ENCODE measurements at places on chromosomes 16 and 17.

- DNase-seq = no peak
Observed at GRCh38 chr16:10121491-10121890, 60.7 kb downstream of the GRIN2A start.

GRCh38 chr17:39602533-39603303 is 5.0 kb downstream of the NEUROD2 start:
- DNase-seq = no peak

- no peak for DNase-seq
Observed at GRCh38 chr16:57536306-57537193, at the start of gene CCDC102A. TSS of gene CCDC102A (minus strand) at chr16:57536571. CDS start at chr16:57529177, 7,394 bp downstream.

DNA sequence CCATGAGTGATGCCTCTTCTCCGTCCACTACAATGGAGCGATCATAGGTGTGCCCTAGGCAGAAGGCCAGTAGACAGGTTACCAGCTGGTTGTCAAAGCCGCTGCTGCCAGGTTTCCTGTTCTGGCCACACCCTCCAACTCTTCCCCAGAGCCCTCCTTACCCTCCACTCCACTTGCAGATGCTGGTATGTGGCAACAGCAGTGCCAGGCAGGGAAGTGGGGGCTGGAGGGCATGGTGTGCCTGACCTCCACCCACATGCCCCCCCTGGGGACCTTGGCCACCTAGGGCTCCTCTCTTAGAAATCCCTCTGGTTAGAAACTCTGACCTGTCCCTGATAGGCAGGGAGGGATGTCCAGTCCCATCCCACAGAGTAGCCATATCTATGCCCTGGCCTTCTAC is 1.5 kb downstream of the RRAD start:
- DNase-seq = no peak

- DNase-seq = no peak
Observed at GRCh38 chr16:47204736-47205504, 61.2 kb upstream of the NETO2 start.

- peak; percentile 98 for DNase-seq
Observed at GRCh38 chr17:67528751-67529436, 151.8 kb downstream of the PITPNC1 start.

DNA sequence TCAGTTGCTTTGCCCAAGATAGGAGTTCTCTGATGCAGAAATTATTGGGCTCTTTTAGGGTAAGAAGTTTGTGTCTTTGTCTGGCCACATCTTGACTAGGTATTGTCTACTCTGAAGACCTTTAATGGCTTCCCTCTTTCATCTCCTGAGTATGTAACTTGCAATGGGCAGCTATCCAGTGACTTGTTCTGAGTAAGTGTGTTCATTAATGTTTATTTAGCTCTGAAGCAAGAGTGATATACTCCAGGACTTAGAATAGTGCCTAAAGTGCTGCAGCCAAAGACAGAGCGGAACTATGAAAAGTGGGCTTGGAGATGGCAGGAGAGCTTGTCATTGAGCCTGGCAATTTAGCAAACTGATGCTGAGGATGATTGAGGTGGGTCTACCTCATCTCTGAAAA is 8.8 kb upstream of the TANGO6 start:
- DNase-seq = no peak

DNA sequence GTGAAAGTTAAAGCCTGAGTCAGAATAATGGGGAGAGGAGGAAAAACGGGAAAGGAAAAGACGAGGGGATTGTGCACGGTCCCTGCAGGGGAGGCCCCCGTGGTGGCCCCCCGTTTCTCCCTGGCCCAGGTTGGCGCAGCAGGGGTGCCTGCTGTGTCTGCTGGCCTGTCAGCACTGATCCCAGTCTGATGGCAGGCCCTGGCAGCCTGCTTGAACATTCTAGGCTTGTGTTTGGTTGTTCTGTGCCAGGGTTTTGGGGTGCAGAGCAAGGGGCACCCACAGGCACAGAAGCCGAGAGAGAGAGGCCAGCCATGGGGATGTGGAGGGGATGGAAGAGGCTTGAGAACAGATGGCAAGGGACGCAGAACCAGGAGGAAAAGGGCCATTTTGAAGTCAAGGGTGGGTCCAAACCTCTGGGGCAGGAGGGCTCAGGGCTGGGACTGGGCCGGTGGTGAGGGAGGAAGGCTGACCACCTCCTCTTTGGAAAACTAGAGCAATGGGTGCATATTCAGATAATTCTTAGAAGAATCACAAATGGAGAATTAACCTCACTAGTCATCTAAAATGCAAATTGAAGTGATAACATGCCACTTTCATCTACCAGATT is 35.9 kb downstream of the TBX4 start:
- no peak for DNase-seq

- no peak for DNase-seq
Observed at GRCh38 chr16:56748191-56748590, 18.3 kb downstream of the NUP93 start.

GRCh38 chr17:28379814-28380801 is 8.6 kb downstream of the SARM1 start:
- no peak for DNase-seq

DNA sequence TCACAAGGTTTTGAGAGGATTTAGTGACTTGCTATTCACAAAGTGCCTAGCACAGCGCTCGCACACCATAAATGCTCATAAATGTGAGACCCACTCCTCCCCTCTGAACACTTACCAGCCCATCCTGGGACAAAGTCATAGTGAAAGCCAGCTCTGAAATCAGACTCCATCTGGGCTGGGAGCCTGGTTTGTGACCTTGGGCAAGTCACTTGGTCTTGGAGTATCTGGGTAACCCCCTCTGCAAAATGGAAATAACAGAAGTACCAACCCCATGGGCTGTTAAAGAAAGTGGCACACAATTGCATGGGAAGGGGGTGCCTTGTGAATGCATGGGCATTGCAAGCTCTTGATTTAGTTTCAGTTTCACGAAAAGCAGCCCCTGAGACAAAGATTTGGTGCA is 104.7 kb upstream of the CDH5 start:
- DNase-seq = no peak

- no peak for DNase-seq
Observed at GRCh38 chr16:29905668-29906067, 5.4 kb downstream of the ASPHD1 start.

DNA sequence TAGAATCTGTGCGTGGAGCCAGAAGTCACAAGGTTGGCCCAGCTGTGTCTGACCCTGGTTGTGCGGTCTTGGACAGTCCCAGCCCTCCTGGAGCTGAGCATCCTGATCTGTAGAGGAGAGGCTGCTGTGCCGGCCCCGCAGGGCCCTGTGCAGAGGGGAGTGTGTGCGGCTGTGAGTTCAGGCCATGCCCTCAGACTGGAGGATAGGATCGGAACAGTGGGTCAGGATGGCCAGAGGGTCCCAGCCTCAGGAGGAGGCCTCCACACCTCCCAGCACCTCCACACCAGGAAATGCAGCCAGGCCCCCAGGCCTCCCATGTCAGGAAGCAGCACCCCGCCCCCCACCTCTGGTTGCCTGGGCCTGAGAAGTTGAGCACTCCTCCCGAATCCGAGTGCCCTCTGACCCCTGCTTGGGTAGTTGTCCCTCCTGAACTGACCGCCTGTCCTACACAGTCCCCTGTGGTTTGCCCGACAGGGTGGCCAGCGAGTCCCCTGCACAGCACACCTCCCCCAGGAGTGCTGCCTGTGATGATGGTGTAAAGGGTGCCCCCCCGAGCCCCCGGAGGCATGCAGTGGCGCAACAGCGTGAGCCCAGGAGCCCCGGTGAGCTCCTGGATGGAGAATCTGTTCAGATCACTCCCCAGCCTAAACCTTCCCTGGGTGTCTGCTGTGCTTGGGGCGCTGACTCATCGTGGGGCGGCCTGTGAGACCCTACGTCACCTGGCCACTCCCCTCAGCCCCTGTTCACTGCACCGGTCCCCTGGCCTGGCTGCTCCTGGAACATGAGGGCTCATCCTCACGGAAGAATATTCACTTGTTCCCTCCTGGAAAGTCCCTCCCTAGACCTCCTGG is 285.2 kb downstream of the SEC14L1 start:
- DNase-seq = peak; percentile 97

- no peak for DNase-seq
Observed at GRCh38 chr17:53470626-53471025, 352.1 kb upstream of the KIF2B start.

Data from H54 (cell line).